Right cardiac atrium (tissue), 5 donors: ENCODE measurements at places on chromosomes 16 and 17. TPM values are rescaled to one million over a fixed set of nuclear protein-coding genes. Genes with fewer than 3 reads are reported as not detected.

CA4 gene
- total RNA-seq, result 11.3 TPM

OR1E2 gene
- not detected for total RNA-seq

KRT40 gene
- total RNA-seq, result not detected

TBC1D3K gene
- not detected for total RNA-seq

CCL14 gene
- 27.2 TPM for total RNA-seq

RPS6KB1 gene
- 27.4 TPM for total RNA-seq

MT1G gene
- total RNA-seq, result 0.71 TPM

EXOC3L1 gene
- 2.4 TPM for total RNA-seq

TPSD1 gene
- total RNA-seq, result 0.85 TPM

SOX9 gene
- 19.6 TPM for total RNA-seq

CDH3 gene
- 0.29 TPM for total RNA-seq

WDR45B gene
- 46.4 TPM for total RNA-seq

SPATA22 gene
- not detected for total RNA-seq

GPR179 gene
- not detected for total RNA-seq

KRT20 gene
- total RNA-seq, result not detected

MAPT gene
- total RNA-seq, result 8.2 TPM

RNF43 gene
- 8.1 TPM for total RNA-seq

GNG13 gene
- total RNA-seq, result not detected

DPEP2 gene
- total RNA-seq, result 1.2 TPM

AOC2 gene
- total RNA-seq, result 0.37 TPM

CCL22 gene
- total RNA-seq, result not detected

GAST gene
- not detected for total RNA-seq

COX4I1 gene
- total RNA-seq, result 1,768 TPM
